CD4-positive, alpha-beta memory T cell (primary cell): ENCODE measurements at places on chromosomes 1 and 21. TPM values are rescaled to one million over a fixed set of nuclear protein-coding genes. Genes with fewer than 3 reads are reported as not detected.

DNA sequence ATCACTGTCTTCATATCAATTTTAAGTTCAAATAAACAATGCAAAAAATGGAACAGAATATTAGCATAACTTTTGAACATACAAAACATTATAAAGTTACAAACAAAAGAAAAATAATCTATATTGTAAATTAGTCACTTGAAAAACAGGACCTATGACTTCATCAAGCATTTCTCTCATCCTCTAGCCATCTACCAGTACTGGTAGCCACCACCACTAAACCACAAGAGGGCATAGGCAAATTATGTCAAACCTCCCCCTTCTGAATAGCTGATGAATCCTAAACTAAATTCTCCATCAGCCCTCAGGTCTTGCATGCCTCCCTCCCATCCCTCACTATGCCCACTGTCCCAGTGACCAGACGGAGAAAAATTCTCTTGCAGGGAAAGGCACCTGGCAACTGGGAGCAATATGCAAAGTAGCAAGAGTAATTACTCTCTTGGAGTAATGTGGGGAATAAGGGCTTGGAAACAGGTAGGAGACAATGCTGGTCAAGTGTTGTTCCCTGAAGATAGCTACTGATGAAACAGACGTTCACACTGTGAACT, 37.1 kb downstream of the SSX2IP start:
- H3K4me3 ChIP-seq = no peak overlapping the region
- no peak for DNase-seq
- no peaks in the 10 kb centered on the region for H3K4me1 ChIP-seq
- peaks cover 4% of the 10 kb centered on the region for H3K36me3 ChIP-seq
- H3K27ac ChIP-seq = no peak overlapping the region

- no peaks in the 10 kb centered on the region for H3K36me3 ChIP-seq
- H3K4me3 ChIP-seq = no peak overlapping the region
- DNase-seq = no peak
- no peaks in the 10 kb centered on the region for H3K27me3 ChIP-seq
- no peak overlapping the region for H3K27ac ChIP-seq
Measured at GRCh38 chr1:194042736-194043135, 856.3 kb upstream of the B3GALT2 start.

Gene CD1C
- not detected for total RNA-seq

- DNase-seq = no peak
- no peak overlapping the region for H3K4me3 ChIP-seq
Measured at GRCh38 chr1:200684015-200684414, 14.3 kb upstream of the DDX59 start.

Gene VWA5B1
- total RNA-seq = 0.17 TPM
